Occipital lobe (tissue), 3 donors: ENCODE measurements at places on chromosomes 2 and 18. TPM values are rescaled to one million over a fixed set of nuclear protein-coding genes. Genes with fewer than 3 reads are reported as not detected.

Gene RNF149
- 55.8 TPM for total RNA-seq

- no peak for DNase-seq
Observed at GRCh38 chr2:234135750-234136221, 85.3 kb downstream of the SPP2 start.

DNA sequence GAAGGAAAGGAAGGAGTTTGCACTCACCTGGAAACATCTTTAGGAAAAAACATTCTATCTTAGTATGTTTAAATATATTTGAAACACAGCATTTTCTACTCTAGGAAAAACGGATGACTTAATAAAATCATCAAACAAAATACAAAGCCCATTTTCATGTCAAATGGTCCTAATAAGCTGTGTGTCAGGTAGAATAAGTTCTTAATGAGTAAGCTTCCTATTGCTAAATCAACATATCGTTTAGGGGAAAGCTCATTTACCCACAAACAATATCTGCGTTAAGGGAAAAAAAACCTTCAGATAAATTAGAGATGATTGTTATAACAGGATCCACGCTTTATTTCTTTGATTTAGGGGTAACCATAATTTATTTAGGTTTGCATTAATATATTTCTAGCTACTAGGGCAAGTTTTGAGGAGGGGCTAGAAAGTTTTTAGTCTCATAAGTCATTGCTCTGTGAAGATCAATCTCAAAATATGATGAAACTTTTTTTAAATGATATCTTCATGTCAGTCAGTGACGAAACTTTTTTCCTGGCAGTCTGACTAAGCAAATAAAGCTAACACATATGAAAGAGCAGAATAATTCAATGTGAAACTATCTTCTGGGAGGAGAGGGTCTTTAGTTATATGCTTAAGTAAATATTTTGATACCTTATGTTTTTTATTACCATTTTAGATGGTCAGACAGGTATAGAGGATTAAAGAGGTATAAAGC lies 147.1 kb downstream of the WDSUB1 start:
- DNase-seq: no peak

GRCh38 chr2:17363846-17364245 lies 154.4 kb downstream of the RAD51AP2 start:
- DNase-seq: no peak

DNA sequence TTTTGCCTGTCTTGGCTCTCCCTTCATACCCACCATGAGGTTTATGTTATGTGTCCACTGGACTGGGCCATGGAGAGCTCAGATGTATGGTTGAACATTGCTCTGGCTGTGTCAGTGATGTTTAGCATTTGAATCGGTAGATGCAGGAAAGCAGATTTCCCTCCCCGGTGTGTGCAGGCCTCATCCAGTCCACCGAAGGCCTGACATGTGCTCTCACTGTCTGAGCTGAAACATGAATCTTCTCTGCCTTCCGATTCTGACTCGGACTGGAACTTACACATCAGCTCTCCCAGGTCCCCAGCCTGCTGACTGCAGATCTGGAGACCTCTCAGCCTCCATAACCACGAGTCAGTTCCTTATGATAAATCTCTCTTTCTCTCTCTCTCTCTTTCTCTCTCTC lies 72.4 kb upstream of the SLC66A3 start:
- DNase-seq: no peak
